ENCODE measurements at places on chromosomes 2 and 18.

DNA sequence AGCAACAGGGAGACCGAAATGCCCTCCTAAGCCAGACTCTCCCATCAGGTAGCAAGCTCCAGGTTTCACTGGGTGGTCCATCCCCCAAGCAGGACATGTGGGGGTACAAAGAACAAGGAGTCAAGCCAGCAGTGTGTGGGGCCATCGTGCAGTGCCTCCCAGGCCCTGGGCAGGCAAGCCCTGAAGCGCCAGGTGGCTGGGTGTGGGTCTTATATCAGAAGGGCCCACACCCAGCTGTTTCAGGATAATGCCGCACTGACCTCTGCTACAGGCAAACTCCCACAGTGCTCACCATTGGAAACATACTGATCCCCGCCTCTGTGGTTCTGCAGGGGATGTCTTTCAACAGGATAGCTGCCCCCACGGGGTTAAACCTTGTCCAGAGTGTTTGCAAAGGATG, 174.2 kb upstream of the SMAD2 start:
- DNase-seq, result no peak

DNA sequence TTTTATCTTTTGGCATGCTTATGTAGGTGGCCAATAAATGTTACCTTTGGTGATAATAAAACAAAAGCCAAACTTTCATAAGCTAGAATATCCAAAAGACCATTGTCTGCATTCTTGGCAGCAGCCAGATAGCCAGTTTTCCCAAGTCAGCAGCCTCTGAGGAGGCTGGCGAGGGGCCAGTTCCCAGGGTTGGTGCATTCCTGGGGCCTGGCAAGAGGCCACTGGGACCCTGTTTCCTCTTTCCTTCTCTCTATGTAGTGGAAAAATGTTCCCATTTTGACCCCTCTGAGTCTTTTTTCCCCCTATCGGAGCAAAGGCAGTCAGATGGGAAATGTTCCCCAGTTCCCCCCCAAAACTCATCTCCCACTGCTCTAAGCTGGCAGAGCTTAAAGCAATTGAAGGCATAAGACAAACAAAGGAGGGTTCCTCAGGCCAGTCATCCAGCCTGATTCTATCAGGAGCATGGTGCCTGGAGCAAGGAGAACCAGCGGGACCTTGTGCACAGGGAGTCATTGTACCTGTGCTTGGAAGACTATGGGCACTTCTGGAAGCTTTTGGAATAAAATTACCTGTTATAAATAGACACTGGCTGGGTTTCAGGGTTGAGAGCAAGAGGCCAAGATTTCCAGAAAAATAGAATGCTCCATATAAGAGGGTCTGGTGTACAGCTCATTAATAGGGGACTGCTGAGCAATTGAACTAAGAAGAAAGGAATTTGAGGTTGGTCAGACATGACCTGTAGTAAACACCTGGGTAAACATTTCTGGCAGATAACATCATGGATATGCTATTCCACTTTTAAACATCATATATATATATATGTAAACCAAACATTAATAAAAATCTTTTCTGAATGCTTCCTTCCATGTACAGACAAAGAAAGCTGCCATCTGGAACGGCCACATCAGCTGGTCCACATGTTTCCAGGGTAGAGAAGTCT, 63.4 kb downstream of the NCKAP5 start:
- DNase-seq, result no peak

- DNase-seq, result no peak
Measured at GRCh38 chr2:186484062-186484735, 1.9 kb upstream of the ZC3H15 start.

DNA sequence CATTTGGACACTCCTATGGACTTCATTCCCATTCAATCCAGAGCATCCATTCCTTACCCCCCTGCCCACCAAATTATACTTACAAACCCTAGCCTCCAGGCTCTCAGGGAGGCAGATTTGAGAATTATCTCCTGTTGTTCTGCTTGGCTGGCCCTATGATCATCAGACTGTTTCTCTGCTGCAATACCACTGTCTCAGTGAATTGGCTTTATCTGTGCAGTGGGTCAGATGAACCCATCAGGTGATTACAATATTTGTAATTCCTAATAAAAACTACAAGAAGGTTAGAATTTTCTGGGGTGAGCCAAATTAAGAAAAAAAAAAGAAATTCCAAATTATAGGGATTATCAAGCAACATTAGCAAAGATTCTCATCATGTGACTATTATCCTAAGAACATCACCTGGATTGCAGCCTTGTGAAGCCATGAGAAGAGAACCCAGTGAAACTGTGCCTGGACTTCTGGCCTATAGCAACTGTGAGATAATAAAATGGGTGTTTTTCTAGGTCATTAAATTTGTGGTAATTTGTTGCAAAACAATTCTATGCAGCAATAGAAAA, 17.8 kb upstream of the SLC25A52 start:
- no peak for DNase-seq

DNA sequence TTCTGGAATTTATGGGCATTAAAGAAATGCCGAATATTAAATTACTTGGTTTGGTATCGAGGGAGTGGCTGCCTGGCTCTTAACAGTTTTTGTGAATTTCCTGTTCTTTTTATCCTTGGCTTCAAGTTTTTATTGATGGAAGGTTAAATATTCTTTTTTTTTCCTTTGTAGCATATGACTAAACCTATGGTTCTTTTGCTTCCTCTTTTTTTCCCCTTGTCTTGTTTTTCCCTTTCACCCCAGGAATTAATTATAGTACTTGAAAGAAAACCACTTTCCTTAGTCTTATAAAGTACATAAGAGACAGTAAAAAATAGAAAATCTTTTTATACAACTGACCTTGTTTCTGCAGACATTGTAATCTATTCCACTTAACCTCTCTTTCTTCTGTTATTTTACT, 42.4 kb downstream of the MGAT5 start:
- no peak for DNase-seq

- DNase-seq, result no peak
Measured at GRCh38 chr2:111049792-111050640, 70.7 kb upstream of the BCL2L11 start.

- no peak for DNase-seq
Measured at GRCh38 chr18:37253394-37254235, 312.0 kb downstream of the CELF4 start.

- DNase-seq, result no peak
Measured at GRCh38 chr18:35422237-35422636, 45.1 kb upstream of the ZNF396 start.

GRCh38 chr2:129744649-129745048, 234.8 kb upstream of the RAB6C start:
- DNase-seq, result no peak

- DNase-seq, result no peak
Measured at GRCh38 chr18:11808001-11808855, 43.0 kb upstream of the CHMP1B start.

- no peak for DNase-seq
Measured at GRCh38 chr2:217027414-217027813, 167.6 kb upstream of the TNP1 start.

DNA sequence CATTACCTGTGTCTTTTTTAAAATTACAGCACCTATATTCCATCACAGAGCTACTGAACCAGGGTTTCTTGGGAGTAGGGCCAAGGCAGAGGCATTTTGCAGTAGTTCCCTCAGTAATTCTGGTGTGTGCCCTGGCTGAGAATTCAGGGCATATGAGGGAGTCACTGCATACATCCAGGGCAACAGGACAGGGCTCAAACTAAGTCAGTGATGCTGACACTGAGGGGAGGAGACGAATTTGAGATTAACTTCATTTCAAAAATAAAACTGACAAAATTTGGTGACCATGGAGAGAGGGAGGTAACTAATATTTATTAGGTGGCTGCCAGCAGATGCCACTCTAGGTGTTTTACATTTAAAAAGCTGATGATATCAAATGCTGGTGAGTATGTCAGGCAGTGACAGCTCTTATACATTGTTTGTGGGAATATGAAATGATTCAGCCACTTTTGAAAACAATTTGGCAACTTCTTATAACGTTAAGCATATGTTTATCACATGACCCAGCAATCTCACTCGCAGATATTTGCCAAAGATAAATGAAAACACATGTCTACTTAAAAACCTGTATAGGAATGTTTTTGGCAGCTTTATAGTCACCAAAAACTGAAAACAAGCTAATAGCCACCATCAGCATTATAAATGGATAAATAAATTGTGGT, 20.3 kb downstream of the STRADB start:
- no peak for DNase-seq

GRCh38 chr2:148303161-148303560, 282.3 kb downstream of the MBD5 start:
- DNase-seq, result no peak

DNA sequence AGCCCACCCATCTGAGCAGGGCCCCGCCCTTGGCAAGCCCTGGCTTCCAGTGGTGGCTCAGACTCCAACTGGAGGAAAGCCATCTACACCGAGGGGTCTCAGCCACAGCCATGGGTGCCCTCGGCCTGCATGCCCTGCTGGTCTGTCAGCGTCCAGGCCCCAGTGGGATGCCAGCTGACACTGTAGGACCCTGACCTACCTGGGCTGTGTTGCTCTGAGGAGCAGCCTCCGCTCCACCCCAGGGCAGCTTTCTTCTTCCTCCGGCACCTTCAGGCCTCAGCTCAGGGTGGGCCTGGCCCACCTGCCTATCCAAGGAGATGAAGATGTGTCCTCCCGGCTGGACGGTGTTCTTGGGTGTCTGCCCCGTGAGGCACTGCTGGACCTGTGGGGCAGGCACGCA, 13.9 kb upstream of the ARHGEF4 start:
- DNase-seq, result no peak

- no peak for DNase-seq
Measured at GRCh38 chr2:5387406-5387805, 304.8 kb upstream of the SOX11 start.

- no peak for DNase-seq
Measured at GRCh38 chr2:2941205-2941604, 436.4 kb downstream of the EIPR1 start.

- no peak for DNase-seq
Measured at GRCh38 chr2:20019747-20020146, 7.3 kb upstream of the MATN3 start.

DNA sequence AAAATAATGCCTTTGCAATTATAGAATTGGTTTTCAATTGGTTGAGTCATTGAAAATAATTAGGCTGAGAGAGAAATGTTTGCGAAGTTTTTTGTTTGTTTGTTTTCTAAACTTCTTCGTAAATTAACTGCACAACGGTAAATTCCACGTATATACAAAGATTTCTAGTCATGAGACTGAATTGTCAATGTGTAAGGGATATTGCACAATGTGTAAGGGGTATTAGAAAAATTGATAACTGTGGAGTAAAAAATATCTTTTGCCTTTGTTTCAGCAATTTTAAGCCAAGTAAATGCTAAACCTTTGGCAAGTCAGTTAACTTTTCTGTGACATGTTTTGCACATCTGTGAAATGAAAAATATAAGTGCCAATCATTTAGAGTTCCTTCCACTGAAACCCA, 606.0 kb downstream of the TMEM182 start:
- DNase-seq, result no peak

DNA sequence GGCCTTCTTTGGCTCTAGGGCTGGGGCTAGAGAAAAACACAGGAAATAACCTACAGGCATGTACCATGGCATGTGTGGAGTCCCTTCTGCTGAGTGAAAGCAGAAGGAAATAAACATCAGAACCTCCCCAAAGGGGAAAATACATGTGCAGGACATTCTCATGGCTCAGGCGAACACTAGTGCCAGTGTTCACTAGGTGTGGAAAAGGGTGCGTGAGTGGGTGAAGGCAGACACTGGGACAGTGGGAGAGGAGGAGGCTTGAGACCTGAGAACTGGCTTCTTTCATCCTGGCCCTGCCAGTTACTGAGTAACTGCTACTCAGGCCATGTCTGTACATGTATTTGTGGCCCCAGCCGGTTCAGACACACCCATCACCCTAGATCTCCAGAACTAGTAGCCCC, 268.2 kb downstream of the PRKCE start:
- DNase-seq, result no peak

GRCh38 chr18:25097569-25098056, 254.4 kb downstream of the ZNF521 start:
- DNase-seq, result no peak

DNA sequence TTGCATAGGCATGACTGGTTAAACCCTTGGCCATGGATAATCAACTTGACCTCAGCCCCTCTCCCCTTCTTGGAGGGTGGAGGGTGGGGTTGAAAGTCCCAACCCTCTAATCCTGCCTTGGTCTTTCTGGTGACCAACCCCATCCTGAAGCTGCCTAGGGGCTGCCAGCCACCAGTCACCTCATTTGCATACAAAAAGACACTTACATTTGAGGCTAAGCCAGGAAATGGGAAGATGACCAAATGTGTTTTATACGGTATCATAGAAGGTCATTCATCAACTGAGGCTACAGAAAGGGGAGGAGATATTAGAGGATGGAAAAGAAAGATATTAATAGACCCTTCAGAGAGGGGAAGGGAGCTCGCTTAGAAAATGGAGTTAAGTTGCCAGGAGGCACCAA, 96.8 kb downstream of the NCK2 start:
- DNase-seq, result no peak

DNA sequence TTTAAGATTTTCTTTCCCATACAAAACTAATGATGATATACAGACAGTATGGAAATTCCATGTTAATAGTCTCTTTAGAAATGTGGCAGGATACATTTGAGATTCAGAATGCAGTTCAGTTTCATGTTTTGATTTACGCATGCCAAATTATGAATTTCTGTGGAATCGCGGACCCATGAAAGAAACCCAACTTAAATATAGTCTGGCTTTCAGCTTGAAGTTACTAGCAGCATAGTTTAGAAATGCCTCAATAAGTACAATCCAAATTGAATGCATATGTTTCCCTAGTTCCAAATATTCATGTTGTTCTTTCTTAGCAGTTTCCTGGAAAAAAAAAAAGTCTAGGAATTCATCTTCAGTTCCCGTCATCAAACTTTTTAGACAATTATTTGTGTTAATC, 164.1 kb upstream of the RASGRP3 start:
- DNase-seq, result no peak

DNA sequence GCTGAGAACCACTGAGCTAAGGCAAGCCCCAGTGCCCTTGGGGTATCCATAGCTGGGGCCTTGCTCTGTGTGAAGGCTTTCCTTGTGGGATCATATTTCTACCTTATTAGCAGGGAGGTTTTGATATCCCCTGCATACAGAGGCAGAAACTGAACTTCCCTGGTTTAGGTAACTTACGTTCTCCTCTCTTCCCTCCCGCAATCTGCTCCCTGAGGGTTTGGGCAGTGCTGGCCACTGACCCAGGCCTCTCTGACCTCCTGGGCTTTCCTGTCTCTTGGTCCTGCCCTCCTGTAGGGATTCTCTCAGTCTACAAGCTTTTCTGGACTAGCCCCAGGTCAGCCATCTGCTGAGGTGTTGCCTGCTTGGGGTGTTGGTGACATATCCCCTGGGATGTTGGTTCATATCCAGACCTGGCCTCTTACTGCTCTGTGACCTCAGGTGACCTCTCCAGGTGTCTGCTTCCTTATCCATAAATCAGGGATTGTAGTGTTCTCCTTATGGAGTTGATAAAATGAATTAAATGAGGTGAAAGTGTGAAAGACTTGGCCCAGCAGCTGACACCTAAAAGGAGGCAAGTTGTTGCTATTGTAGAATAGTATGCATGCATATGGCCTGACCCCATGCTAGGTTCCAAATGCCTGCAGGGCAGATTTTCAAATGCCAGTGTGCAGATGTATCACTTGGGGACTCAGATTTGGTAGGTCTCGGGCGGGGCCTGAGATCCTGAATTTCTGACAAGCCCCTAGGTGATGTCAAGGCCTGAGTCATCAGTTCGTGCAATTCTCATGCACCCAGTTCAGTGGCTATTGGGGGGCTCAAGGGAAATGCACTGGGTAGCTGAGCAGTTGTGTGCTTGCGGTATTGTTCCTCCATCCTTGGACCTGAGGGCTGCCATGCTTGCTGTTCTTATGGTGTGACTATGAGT, 106.6 kb downstream of the FHOD3 start:
- DNase-seq, result no peak

GRCh38 chr2:88855620-88856408, 164.3 kb downstream of the RPIA start:
- no peak for DNase-seq

- DNase-seq, result no peak
Measured at GRCh38 chr18:22094358-22094734, 75.0 kb upstream of the GATA6 start.
